ENCODE measurements at places on chromosomes 1 and 21.

DNA sequence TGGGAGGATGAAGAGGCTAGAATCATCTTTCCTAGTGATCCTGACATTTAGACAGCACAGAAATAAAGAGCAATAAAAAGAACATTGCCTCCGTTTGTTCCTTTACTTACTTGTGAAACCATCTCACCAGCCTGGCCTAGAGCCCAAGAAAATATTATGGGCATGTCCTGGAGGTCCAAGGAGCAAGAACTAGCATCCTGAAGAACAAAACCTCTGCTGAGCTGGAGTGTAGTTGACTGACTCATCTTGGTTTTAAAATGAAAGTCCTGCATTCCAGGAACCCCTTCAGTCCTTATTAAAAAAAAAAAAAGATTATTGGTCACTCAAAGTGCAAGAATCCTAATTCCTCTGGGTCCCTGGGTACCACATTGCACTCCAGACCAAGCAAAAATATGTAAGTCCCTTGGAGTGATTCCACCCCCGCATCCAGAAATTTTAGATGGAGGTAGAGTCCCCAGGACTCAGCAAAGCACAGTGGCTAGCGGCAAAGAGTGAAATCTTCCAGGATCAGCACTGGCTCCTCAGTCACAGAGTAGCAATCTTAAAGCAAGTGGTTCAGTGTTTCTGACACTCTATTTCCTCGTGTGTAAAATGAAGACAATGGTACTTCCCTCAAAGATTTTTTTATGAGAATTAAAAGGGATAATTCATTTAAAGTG is 7.0 kb downstream of the SMCP start:
- no peak for DNase-seq

DNA sequence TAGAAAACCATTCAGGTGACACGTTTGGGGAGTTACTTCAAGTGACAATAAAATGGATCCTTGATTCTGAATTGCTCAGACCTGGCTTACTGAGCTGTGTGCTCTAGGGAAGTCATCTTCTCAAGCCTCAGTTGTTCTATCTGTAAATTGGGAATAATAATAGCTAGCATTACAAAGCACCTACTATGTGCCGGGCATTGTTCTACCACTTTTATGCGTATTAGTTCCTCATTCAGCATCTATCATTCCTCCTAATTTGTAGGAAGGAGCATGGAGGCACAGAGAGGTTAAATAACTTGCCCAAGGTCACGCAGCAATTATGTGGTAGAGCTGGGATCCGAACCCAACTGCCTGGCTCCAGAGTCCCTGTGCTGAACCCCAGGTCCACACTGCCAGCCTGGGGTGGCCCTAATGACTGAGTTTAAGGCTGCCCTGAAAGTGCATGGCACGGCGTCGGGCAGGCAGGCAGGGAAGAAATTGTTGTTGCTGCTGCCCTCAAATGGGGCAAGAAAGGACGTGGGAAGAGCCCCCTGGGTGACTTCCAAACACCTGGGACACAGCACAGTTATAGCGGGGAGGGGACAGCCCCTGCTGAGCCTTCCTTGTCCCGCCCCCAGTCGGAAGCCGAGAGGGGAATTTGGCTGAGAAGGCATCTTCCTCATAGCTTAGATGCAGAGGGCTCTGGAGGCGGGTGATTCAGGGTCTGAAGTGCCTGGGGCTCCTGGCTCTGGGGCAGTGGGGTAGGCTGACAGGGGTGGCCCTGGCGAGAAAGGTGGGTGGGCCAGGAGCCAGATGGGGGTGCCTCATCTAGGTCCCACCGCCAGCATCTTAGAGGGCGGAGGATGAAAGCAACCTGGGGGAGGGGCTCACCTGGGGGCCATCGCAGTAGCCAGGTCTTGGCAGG is 86.5 kb upstream of the IFFO2 start:
- no peak for DNase-seq

- DNase-seq = no peak
These were observed 18.1 kb upstream of the EPHA8 start for GRCh38 chr1:22545141-22545540.

- no peak for DNase-seq
These were observed 945 bp downstream of the SRSF4 start for GRCh38 chr1:29180497-29181412.

- DNase-seq = no peak
These were observed 561.8 kb upstream of the ADAMTS5 start for GRCh38 chr21:27528697-27529096.

DNA sequence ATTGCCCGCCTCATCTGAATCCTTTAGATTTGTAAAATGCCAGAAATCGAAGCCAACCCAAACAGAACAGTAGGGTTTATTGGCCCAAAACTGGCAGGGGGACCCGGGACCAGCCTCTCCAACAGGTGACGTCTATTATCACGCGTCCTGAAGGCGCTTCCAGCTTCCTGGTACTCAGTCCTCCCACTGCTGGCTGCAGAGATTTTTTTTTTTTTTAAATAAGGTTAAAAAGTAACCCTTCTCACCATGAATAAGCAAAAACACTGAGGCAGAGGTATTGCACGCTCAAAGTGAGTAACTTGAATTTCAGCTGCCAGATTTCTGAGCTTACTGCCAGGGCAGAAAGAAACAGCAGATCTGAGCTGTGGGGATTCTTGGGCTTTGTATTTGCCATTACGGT is 54.4 kb upstream of the GCLM start:
- DNase-seq = no peak

DNA sequence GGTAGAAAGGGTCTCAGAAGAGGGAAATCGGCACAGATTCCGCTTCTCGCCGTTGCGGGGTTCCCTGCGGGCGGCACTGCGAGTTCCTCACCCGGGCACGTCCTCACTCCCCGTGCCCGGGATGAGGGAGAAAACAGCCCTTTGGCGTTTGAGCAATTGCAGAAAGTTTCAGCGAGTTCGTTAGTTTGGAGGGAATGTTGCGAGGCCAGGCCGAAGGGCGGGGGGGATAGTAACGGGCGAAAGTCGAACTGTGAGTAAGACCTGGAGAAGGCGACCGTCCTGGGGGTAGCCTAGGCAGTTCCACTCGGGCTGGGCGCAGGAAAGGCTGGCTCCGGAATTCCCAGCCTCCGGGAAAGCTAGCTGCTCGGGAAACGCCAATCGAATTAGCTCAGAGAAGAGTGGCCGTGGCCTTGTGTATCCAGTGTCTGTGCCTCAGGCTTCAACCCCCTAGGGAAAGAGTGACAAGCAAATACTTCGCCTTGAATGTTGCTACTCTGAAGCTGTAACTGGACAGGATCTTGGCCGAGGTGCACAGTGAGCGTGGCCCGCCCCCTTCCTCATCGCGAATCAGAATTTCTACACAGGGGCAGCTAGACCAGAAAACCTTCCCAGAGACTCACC is 787 bp downstream of the PTGFR start:
- DNase-seq = no peak

- no peak for DNase-seq
These were observed 29.4 kb upstream of the CSF3R start for GRCh38 chr1:36511804-36512798.

DNA sequence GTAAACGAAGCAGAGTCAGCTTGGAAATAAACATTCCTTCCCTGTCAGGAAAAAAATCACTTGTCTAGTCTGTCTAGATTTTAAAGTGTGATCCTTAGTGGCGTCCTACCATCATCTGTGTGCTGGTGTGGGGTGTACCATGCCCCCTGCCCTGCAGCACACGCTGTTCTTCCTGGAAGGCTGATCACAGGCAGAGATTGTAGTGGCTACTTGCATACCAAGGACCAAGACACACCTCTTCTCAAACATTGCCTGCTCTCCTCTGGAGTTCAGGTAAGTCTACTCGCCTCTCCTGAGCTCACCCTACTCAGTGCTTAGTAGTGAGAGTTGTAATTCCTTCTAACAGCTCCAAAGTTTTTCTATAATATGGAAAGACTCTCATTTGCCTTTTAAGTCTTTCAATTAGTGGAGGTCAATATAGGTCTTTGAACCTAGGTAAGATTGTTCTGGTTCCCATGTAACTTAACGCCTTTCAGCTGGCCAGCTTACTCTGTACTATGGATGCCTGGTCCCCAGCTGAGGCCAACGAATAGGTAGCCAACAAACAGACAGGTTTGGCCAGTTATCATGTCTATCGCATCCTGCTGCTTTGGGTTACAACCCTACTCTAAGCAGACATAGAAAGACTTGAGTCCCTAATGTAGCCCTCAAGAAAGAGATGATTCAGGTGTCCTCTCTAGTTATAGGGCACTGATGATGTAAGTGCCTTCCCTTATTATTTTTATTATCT is 55.4 kb downstream of the XCL1 start:
- no peak for DNase-seq

GRCh38 chr1:159079525-159079924 is 3.0 kb upstream of the AIM2 start:
- no peak for DNase-seq

DNA sequence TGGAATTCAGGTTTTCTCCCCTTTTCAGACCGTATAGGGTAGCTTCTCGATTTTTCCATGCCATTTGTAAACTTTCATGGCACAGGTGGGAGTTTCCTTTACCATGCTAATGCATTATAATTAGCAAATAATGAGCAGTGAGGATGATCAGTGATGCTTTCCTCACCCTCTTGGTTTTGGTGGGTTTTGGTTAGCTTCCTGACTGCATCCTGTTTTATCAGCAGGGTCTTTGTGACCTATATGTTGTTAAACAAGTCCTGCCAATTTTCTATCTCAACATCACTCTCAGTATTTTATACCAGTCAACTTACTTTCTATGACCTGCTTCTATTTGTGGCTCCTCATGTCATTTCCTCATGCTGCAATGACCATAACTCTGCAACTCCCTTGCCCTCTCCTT is 1345.1 kb downstream of the NCAM2 start:
- no peak for DNase-seq

- no peak for DNase-seq
These were observed 19.9 kb downstream of the MYOM3 start for GRCh38 chr1:24091971-24092482.

DNA sequence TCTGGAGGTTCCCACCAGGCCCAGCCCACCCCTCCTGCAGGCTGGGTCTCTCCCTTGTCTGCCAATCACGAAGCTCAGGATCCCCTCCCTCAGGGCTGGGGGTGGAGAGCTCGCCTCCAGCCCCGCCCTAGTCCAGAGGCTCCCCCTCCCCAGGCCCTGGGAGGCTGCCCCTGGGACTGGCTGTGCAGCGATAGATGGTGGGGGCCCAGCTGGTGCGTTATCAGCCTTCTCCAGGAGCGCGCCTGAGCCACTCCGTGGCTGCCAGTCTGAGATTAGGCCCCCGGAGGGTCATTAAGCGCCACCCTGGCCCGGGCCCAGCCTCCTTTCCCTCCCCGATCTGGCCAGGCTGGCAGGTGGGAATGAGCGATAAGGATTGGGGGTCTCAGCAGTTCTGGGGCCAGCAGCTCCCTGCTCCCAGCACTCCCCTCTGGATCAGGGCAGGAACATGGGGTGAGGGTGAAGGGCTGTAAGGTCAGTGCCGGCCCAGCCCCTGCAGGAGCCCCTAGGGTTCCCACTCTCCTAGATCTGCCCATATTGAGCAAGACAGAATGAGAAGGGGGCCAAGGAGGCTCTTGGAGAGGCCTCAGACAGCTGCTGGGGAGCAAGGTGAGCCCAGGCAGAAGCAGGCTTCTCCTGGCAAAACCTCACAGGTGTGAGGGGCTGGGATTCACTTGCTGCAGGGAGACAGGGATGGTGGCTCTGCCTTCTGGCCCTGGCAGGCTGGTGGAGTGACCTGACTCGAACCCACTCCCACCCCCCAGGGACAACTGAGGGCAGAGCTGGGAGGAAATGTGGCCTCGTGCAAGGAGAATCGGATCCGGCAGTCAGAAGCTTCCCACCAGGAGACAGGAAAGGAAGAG is 8.5 kb downstream of the PDZK1IP1 start:
- DNase-seq = no peak

DNA sequence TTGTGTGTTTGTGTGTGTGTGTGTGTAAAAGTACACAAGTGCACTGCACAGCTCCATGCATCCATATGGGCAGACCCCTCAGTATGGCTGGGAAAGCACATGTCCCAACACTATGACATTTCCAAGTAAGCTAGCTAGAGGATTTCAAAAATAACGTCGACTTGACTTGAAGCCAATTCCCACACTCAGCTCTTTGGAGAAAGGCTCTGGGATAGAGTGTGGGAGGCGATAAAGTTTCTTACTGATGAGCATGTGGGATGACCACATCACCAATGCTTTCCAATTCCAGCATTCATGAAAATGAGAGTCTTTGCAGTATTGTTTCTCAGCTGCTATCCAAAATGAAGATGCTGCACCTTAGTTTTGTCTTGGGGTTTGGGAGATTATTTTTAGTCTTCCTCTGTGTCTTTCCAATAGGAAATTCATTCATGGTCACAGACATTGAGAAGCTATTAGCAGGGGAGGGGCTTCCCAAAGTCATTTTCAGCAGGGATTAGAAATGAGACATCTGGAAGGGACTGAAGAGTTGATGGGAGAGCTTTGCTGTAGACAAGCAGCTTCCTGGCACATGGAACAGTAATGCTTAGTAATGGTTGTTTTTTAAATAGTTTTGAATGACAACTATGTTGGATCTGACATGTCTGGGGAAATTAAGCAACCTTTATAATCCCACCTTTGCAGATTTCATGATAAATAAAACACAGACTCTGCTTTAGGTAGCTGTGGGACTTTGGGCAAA is 143.5 kb downstream of the ASTN1 start:
- no peak for DNase-seq

DNA sequence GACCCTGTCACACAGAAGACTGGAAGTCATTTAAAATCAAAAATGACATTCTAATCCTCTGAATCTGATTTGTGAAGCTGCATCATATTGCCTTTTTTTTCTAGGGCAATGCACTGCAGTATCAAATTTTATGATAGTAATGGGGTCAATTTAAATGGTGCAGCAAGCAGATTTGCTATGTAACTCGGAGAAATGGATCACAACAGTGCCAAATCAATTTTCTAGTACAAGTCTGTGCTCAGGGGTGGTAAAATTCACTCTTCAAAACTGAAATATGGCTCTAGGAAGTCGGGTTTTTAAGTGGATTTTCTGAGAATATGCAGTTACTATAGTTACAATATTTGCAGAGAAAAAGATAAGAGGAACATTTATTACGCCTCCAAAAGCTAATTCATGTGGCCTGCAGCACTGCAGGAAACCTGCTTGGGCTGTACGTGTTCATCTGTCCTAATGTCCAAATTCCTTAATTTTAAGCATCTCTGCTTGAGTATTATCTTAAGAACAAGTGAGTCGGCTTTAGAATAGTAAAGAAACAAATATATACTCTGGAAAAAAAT is 31.5 kb downstream of the HLCS start:
- no peak for DNase-seq

- DNase-seq = no peak
These were observed 29.4 kb upstream of the RAB3GAP2 start for GRCh38 chr1:220301630-220302029.
